ENCODE measurements at places on chromosomes 7 and 10. TPM values are rescaled to one million over a fixed set of nuclear protein-coding genes. Genes with fewer than 3 reads are reported as not detected.

The PYROXD2 gene
- polyA plus RNA-seq, result 27.4 TPM

GRCh38 chr7:44964831-44965440, 13.9 kb downstream of the MYO1G start:
- no peak for DNase-seq

- DNase-seq, result no peak
Observed at GRCh38 chr10:114624951-114625780, 32.9 kb downstream of the ABLIM1 start.

GRCh38 chr7:127322832-127323493, 69.5 kb downstream of the ZNF800 start:
- no peak for DNase-seq

The ANKRD30A gene
- not detected for polyA plus RNA-seq

All from hindlimb muscle (tissue), 1 donor.